ENCODE measurements at places on chromosomes 5 and 9. TPM values are rescaled to one million over a fixed set of nuclear protein-coding genes. Genes with fewer than 3 reads are reported as not detected.

PRSS3 gene
- 4.7 TPM for polyA plus RNA-seq

DNAI1 gene
- polyA plus RNA-seq = 0.55 TPM

- peaks cover 9% of the 10 kb centered on the region for H3K36me3 ChIP-seq
- no peak overlapping the region for H3K27ac ChIP-seq
- no peak overlapping the region for H3K4me3 ChIP-seq
- DNase-seq = no peak
These were observed 74.1 kb downstream of the HABP4 start for GRCh38 chr9:96524045-96524444.

DNA sequence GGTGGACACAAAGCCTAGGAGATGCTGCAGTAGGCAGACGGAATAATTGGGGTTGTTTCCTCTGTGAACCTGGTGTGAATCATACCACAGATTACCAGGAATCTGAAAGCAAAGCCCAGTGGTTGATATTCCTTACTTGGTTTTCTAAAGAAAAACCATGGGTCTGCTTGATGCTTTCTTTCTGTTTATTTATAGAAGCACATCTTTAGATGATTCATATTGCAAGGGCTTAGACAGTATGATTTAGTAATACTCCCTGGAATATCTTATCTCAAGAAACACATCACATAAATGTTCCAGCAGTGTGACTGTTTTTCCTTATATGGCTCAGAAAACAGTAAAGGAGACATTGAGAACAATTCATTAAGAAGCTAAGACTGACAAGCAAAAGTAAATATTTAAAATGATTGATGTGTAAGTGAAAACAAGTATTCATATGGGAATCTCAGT lies 623.3 kb downstream of the RAB3C start:
- DNase-seq = no peak
- peaks cover 19% of the 10 kb centered on the region for H3K4me1 ChIP-seq
- no peaks in the 10 kb centered on the region for H3K27me3 ChIP-seq
- no peak overlapping the region for H3K4me3 ChIP-seq
- H3K36me3 ChIP-seq = no peaks in the 10 kb centered on the region

DNA sequence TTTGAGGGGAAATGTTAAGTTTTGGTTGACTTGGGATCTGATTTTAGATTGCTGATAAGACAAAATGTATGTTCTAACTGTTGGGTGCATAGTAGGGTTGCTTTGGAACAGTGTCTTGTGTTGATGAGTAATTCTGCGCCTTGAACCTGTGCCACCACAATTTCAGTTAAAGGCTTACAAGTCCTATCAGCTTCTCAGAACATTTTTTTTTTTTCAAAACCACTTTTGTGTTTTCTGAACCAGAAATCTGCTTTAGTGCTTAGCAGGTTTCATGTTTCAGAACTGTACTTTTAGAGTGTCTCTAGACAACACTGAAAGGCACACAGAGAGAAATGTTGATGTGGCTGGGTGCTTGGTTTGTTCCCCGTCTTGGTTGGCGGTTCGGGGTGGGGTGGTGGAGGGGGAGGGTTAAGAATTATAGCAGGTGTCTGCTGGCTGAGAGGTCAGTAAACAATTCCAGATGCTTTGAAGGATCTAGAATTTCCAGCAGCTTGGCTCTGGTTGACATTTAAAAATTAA lies 84.6 kb downstream of the ANKRD55 start:
- H3K4me3 ChIP-seq = no peak overlapping the region
- H3K4me1 ChIP-seq = no peaks in the 10 kb centered on the region
- H3K27me3 ChIP-seq = no peaks in the 10 kb centered on the region
- H3K36me3 ChIP-seq = no peaks in the 10 kb centered on the region
- H3K27ac ChIP-seq = no peak overlapping the region

DNA sequence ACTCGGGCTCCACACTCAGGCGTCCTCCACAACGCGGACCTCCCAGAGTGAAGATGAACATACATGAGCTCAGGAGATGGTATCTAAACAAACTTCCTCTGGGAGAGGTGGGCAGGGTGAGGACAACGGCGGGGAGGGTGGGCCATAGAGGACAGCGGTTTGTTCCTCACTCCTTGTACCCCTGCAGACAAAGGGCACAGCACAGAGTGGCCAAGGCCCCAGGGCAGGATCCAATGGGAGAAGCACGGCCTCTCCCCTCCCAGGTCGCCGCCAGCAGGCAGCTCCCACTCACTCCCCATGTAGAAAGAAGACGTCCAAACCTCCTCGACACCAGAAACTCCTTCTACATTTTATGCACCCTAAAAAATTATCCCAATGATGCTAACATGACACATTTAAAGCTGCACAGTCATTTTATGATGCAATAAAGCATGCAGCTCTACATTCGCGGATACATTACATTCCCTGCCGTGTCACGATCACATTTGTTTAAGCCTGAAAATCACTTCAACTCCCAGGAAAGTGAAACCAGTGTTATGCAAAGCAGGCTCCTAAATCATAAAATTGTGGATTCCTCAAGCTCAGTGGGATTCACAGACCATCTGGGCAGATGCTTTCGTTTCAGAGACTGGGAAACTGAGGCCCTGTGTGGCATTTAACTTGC lies 87.5 kb upstream of the SARDH start:
- H3K27ac ChIP-seq = no peak overlapping the region
- H3K4me3 ChIP-seq = no peak overlapping the region
- no peaks in the 10 kb centered on the region for H3K36me3 ChIP-seq
- H3K4me1 ChIP-seq = no peaks in the 10 kb centered on the region

DNA sequence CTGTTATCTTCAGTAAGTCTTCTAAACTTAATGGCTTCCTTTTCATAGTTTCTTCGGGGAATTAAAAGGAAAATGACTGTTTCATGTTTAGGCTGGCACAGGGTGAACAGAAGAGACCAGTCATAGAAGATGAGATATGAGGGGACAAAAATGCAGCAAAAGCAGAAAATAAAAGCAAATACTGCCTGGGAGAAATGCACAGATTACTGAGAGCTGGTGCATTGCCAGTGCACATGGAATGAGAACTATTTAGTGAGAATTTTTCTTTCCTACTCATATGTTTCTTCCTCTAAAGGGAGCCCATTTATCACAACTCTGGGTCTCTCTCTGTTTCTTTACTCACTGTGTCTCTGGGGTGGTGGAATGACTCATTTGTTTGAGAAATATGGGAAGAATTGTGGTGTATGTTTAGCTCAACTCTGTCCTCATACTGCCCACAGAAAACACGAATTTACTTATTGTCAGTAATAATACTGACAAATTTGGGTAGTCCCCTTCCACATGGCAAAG lies 25.9 kb upstream of the ANKRD55 start:
- DNase-seq = no peak
- no peak overlapping the region for H3K4me3 ChIP-seq
- peak overlapping the region; percentile 67 for H3K27ac ChIP-seq
- H3K27me3 ChIP-seq = no peaks in the 10 kb centered on the region
